Amygdala (tissue), 56 donors: ENCODE measurements at places on chromosomes 2 and 18.

- no peak for DNase-seq
Measured at GRCh38 chr18:23356424-23356823, 96.7 kb upstream of the RIOK3 start.

DNA sequence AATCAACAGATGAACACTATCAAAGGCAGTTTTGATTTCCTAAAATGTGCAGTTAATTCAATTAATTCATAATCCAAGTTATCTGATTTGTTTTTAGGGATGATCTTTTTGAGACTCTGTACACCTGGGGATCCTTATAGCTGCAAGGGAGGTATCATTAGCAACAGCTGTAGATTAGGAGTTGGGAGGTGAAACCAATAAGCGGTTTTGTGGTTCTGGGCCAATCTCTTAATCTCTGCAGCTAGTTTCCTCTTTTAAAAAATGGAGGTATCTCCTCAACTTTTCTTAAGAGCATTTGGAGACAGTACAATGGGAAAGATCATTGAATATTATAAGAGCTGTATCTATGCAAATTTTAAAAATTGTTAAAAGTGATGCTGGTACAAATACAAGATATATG lies 126.0 kb downstream of the MC4R start:
- DNase-seq: no peak

DNA sequence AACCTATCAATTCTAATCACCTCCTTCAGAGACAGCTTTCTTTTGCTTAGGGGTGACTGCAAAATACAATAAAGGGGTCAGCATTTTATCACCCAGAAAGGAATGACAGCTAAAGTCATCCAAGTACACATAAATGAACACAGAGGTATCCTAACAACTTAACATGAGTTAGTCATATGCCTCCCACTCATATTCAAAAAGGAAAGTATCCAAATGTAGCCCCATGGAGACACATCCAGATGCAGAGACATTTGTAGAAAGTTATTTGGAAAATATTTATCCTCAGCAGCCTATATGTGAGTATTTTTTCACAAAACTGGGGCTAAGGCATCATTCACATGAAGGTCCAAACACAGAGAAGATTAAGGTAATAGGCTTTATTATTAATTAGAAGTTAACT lies 1579.7 kb upstream of the SLC39A10 start:
- DNase-seq: no peak

DNA sequence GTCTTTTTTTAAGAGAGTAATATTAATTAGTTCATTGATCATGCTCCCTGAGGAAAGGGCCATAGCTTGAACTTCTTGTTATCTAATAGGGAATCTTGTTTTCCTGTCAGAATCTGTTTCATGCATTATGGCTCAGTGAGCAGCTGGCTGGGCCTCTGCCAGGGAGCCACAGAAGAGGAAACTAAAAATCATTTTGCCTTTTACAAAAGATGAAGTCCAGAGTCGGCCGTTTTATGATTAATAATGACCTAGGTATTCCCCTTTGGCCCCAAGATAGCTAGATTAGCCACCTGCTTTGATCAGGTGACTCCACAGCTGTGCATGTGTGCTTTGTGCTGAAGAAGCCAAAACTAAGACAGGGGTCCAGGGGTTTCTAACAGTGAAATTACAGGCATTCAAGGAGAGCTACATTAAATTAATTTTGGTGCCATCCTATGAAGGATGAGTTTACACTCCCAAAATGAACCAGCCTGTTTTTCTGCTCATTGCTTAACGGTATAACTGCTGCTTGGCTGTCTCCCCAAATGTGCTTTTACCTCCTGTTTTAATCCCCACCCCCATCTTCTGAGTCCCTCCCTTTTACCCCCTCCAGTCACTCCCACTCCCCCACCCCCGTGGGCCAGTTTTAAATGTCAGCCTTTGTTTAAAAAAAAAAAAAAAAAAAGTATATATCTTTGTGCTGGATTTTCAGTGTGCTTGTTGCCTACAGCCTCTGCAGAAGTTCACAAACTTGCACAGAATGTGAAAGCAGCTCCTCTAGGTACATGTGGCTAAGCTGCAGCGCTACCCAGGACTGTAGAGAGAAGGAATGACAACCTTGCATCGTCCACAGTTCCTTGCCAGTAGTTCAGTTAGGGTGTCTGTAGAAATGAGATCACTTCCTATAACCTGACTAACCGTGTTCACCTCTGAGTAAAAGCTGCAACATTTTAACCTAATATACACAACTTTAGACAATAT lies 93.1 kb downstream of the CABLES1 start:
- DNase-seq: no peak

DNA sequence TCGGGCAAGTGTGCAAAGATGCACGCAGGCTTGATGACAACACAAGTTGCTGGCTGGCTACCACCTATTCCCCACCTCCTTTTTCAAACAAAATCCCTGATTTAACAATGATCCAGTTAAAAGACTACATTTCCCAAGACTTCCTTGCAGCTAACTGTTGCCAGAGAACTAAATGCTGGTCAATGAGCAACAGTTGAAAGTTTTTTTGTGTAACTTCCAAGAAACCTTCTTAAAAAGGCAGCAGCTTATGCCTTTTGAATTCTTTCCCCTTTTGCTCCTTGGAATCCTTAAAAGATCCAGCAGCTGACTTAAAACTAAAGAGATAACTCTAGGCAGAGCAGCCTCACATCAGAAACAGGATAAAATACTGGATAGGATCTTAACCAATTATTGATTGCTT lies 38.5 kb downstream of the NPHP1 start:
- DNase-seq: no peak

GRCh38 chr18:52812834-52813233 lies 472.8 kb downstream of the DCC start:
- DNase-seq: no peak

GRCh38 chr2:85244828-85245227 lies 83.0 kb downstream of the TGOLN2 start:
- DNase-seq: no peak

DNA sequence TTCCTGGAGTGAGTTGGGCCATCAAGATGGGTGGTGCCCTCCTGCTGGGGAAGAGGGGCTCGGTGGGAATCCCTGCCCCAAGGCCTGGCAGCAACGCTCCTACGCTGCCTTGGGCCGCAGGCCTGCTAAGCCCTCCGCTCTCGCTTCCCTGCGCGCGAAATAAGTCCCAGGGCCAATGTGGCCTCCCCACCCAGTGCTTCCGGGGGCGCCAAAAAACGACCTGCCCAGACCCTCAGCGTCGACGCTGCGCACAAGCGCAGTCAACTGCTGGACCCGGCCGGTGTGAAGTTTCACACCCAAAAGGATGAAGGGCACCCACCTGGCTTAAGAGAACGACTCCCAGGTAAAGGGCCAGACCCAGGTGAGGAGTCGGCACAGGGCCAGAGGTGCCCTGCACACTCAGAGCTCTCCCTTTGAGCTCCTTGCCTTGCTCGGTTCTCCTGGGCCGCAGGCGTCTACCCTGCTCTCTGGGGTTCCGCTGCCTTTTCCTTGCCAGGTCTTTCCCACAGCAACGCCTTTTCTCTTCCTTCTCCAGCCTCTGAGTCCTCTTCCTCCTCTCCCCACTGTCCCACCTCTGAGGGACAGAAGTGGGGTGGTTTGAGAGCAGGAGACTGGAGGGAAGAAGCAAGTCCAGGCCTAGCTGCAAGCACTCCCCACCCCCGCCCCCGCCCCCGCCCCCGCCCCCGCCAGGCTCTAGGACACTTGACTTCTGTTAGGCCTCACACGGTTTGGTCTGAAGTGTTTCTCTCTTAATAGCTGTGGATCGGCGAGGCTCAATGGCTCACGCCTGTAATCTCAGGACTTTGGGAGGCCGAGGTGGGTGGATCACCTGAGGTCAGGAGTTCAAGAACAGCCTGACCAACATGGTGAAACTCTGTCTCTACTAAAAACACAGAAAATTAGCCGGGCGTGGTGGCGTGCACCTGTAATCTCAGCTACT lies at the start of gene DNAJC5G:
TSS of gene DNAJC5G (plus strand) at position 223 of the 940 bp plus-strand sequence. CDS start 1,296 bp downstream, outside the sequence.
- DNase-seq: no peak

GRCh38 chr2:37456479-37456878 lies 112.0 kb downstream of the QPCT start:
- DNase-seq: no peak

DNA sequence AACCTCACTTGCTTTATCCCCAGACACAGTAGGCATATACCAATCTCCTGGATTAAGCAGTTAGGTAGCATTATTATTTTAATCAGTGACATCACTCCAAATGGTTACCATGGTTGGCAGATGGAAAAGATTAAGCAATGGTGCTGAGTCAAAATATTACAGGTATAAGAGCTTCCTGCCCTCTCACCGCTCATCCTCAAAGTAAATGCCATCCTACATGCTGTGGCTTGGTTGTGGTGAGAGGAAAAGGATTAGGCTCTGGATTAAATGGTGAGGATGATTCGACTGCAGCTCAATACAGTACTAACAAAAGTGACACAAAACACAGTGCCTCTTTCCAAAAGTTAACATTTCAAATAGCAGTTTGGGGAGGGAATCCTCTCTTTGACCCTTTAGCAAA lies 108.9 kb upstream of the ACAA2 start:
- no peak for DNase-seq

- DNase-seq: peak; percentile 40
Measured at GRCh38 chr2:239934571-239935171, 90.5 kb downstream of the NDUFA10 start.

DNA sequence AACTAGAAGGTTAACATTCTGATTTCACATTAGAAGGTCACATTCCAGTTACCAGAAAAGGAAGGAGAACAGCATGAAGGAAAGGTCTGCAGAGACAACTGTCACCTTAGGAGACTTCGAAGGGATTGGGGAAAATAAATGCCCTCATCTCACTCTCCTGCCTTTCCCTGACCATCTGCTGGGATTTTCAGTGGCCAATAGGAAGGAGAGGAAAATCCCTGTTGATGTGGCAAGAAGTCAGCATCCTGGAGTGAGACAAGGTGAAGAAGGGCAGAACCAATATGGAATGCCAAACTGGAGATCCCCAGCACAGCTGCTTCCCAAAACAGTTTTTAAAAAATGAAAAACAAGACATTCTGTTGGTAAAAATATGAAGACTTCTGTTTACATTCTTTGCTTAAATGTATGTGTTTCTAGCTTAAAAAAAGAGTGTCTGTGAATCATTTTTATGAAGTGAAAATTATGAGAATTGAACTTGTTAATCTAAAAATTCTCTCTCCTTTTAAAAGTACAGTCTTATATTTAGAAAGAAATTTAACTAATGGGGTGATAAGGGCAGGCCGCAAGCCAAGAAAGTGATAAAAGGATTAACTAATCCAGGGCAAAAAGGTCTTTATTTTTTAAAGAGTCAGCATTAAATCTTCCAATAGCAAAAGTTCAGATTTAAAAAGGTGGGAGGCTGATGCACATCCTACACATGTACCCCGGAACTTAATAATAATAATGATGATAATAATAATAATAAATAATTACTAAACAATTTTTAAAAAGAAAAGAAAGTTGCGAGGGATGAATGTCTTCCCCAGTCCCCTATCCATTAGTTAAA lies 160.6 kb upstream of the DOK6 start:
- no peak for DNase-seq

GRCh38 chr2:236046715-236047114 lies 121.5 kb downstream of the GBX2 start:
- DNase-seq: no peak

- DNase-seq: no peak
Measured at GRCh38 chr2:218371983-218372350, 10.1 kb upstream of the SLC11A1 start.

GRCh38 chr2:188292348-188293239 lies 920 bp downstream of the GULP1 start:
- DNase-seq: peak; percentile 11

GRCh38 chr18:55477499-55477859 lies 110.5 kb downstream of the TCF4 start:
- no peak for DNase-seq

DNA sequence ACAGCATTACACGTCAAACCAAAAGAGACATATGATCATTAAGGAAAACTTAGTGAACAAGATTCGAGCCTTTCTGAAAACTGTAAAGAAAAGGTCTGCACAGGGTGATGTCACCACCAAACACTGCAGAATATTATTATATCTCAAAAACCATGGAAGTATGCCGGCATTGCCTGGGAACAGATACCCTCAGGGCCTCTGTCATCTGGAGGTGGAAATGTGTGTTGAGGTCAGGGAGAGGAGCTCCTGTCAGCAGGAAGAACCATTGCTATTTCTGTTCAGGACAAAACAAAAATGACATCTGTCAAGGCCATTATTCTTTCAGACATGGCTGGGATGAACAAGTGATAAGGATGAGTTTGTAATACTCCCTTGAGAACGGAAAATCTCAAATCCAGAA lies 365.9 kb upstream of the TRIB2 start:
- no peak for DNase-seq

DNA sequence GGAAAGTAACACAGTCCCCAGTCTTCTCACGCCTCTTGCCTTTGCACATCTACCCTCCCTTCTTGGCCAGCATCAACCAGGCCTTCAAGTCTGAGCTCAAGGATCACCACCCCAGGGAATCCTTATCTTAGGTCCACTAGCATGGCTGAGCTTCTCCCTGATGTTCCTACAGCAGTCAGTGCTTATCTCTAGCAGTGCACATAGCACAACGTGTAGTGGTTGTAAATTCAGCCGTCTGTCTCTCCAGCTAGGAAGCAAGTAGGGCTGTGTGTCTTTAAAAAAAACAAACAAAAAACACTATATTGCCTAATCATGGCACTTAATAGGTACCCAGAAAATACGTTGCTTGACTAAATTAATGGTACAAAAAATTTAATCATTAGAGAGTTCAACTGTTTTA lies 29.2 kb downstream of the KCNG3 start:
- DNase-seq: no peak

DNA sequence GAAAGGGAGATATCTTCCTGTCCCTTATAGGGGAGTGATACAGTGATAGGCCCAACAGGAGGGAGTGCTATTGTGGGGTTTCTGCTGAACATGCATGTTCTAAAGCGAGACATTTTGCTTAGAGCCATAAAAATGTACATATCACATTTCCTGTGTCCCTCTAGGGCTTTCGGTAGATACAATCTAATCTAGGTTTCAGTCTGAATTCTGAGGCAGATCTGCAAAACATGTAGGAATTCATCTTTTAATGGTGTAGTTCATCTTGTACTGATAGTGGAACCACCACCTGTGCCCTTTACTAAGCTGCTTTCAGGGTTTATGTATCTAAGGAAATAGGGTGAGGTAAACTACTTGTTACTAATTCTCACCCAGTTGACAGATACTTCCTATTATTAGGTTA lies 73.8 kb downstream of the SPTBN1 start:
- DNase-seq: no peak

GRCh38 chr2:22950431-22950830 lies 434.5 kb upstream of the KLHL29 start:
- DNase-seq: no peak

DNA sequence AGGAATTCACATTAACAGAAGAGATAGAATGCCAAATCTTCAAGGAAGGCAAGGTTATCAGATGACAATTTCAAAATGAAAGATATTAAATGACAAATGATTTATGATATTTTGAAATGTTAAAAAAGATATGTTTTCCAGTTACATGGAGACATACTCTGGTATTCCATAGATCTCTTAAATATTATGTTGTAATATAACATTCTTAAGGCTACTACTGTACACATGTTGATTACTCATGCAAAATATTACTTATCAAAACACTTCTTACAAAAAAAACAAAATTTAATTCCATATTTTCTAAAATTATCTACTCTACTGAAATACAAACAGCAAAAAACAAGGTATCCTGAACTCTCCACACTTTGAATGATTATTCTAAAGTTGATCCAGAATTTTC lies 22.9 kb downstream of the RTTN start:
- DNase-seq: no peak
